ENCODE measurements at places on chromosomes 4 and X. TPM values are rescaled to one million over a fixed set of nuclear protein-coding genes. Genes with fewer than 3 reads are reported as not detected.

PFKFB1 gene
- 0.31 TPM for total RNA-seq

XIAP gene
- 70.9 TPM for total RNA-seq

GPR50 gene
- not detected for total RNA-seq

MAP7D3 gene
- total RNA-seq: 13.9 TPM

ERAS gene
- total RNA-seq: 0.19 TPM

GPR34 gene
- total RNA-seq: 17.9 TPM

C4orf54 gene
- 0.19 TPM for total RNA-seq

DNA sequence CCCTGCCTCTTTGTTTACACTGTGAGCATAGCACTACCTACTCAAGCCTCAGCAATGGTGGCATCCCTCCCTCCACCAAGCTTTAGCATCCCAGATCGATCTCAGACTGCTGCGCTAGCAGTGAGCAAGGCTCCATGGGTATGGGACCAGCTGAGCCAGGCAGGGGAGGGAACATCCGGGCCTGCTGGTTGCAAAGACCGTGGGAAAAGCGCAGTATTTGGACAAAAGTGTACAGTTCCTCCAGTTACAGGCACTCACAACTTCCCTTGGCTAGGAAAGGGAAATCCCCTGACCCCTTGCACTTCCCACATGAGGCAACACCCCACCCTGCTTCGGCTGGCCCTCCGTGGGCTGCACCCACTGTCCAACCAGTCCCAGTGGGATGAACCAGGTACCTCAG, 26.5 kb downstream of the EGF start:
- no peak for DNase-seq

GRCh38 chr4:51932261-51932660, 87.9 kb downstream of the LRRC66 start:
- no peak for DNase-seq

DNA sequence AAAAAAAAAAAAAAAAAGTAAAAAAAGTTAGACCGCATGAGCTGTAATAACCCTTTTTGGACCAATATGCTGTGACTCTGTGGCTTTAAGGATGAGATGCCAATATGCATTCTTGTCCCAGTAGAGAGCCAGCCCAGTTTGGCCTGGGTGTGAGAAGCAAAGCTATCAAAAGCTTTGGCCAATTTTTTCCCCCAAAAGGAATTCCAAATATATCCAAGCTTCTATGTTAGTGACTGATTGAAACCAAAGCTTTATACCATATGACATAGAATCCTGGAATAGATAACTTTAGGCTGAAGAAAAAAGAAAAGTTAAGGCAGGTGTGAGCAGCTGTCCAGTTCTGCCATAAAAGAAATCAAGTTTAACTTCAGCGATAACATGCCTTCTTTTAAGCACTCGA, 30.5 kb upstream of the RBPJ start:
- no peak for DNase-seq

DNA sequence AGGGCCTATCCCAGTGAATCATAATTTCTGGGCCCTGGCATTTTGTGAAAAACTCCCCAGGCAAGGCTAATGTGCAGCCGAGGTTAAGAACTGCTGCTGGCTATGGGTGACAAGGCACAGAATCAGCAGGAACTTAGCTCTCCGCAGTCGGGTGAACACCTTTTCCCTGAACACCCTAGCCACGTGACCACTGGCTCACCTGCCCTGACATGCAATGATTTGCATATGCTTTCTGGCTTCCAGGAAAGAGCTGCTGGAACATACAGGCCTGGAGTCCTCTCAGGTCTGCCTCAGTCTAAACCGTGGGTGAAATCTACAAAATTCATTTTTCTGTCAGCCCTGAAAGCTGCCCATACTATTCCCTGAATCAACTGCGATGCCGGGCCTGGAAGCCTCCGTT, 56.6 kb downstream of the ZNF827 start:
- peak; percentile 87 for DNase-seq

DNA sequence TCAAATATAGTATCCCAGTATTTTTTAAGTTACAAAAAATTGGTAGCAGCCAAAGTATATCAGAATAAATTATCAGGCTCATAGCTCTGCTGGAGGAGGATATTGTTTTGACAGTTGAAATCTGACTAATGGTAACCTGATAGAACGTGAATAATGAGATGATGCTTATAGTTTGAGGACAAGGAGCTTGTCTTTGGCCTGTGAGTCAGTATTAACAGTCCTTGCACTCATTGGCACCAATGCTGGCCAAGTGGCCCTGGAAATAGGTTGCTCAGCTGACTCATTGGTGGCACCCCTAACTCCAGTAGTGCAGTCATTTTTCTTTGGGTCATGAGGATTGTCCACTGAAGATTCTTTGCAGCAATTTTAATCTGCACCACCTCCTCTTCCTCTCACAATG, 203.3 kb upstream of the JADE1 start:
- no peak for DNase-seq

DNA sequence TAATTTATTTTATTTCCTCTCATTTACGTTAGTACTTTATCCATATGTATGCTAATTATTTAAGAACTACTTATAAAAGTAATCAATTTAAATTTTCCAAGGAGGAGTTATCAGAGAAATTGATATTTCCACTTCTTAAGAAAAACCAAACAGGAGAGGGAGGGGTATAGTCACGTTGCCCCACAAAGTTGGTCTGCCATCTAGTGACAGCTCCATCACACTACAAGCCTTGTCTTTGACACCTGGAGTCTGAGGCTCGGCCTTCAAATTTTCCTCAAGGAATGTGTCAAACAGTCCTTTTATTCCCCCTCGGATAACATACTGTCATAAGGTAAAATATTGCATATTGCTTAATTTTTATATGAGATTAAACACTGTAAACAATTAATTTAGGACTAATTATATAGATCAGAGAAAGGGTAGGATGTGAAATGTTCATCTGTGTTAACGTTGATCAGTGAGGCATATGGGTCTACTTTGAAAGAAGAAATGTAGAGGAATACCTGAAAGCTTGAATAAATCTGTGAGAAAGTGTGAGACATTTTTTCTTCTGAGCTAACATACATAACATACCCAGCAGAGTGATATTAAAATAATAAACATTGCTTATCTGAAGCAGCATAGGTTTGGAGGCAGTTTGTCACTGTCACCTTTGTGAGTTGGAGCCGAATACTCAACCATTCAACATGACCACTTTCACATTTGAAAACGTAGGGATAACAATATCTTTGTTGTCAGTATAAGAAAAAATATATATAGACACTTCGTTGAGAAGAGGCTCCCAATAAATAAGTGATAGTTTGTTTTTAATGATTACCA, 114.4 kb downstream of the GLRA3 start:
- DNase-seq: peak; percentile 32

GRCh38 chr4:56302760-56303159, 84.5 kb downstream of the AASDH start:
- DNase-seq: no peak

DNA sequence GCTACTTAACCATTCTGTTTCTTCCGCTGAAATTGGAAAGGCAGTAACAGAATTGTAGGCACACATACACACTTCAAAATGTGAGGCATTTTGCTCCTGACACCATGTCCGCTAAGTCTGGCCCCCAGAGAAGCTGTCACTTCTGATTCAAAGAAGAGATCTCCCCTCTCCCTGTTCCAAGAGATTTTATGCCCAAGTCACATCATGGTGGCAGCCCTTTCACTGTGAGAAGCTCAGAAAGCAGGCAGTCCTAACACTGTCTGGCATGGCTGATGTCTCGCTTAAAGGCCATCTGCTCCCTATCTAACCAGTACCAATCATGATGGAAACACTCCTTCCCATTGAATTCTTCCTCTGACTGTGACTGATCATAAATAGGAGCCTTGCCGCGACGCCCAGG, 83.9 kb downstream of the BEND2 start:
- no peak for DNase-seq

GRCh38 chrX:9824554-9824953, 38.3 kb downstream of the SHROOM2 start:
- DNase-seq: no peak

DNA sequence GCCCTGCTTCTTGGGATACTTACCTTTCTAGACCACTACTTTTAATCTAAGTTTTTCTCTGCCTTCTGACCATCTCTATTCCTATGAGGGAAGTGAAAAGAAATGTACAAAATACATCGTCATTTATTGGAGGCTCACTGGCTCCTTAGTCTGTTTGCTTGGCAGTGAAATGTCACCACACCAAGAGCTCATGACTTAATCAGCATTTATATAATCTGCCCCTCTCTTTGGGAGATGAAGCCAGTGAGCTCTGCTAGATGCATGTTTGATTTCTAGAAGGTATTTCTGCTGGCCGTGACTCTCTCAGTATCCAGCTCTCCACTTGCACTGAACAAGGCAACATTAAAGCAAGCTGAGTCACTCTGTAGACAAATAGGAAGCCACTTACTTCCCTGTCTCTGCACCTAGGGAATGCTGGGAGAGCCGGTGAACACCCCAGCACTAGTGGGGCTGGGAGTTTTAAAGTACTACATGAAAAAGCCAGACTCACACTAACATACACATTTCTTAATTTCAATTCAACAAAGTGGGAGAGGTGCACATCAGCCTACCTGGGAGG, 79.1 kb downstream of the MID1IP1 start:
- no peak for DNase-seq

DNA sequence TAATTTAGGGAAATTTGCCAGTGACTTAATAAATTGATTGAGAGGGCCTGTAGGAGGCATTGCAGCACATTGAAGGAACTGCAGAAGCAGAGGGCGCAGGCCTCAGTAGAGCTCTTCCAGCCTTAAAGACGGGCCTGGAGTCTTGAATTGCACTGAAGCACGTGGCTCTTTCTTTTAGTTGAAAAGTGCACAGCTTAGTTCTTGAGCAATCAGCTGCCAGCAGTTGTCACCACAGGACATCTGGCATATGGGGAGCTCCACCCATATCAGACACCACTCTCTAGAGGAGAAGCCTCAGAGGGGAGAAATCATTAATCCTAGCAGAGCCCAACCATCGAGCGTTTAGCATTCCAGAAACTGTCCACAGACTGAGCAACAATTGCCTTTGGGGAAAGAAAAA, 16.0 kb upstream of the FGF16 start:
- DNase-seq: no peak

- no peak for DNase-seq
Observed at GRCh38 chrX:104193485-104193884, 27.2 kb downstream of the FAM199X start.

DNA sequence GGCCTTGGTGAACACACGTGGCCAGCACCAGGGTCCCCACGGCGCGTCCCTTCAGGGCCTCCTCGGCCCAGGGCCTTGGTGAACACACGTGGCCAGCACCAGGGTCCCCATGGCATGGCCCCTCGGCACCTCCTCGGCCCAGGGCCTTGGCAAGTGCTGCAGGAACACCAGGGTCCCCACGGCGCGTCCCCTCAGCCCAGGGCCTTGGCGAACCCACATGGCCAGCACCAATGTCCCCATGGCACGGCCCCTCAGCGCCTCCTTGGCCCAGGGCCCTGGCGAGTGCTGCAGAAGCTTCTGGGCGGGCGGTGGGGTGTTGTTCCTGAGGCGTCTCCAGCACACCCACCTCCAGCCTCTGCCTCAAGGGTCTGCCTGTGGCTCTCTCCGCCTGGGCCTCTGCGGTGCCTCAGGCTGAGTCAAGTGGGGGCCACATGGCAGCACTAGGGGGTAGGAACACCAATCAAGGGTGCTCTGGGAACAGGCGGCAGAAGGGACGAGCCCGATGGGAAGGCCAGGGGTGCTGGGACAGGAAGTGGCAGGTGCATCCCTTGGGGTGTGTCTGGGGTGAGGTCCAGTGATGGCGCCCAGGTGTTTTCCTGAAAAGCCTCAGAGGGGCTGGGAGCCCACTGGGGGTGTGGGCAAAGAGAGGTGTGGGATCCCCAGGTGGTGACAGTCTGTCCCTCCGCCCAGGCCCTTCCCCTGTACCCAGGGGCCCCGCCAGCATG, 41.8 kb upstream of the CPLX1 start:
- no peak for DNase-seq

GRCh38 chr4:13298655-13299054, 185.5 kb downstream of the RAB28 start:
- no peak for DNase-seq

DNA sequence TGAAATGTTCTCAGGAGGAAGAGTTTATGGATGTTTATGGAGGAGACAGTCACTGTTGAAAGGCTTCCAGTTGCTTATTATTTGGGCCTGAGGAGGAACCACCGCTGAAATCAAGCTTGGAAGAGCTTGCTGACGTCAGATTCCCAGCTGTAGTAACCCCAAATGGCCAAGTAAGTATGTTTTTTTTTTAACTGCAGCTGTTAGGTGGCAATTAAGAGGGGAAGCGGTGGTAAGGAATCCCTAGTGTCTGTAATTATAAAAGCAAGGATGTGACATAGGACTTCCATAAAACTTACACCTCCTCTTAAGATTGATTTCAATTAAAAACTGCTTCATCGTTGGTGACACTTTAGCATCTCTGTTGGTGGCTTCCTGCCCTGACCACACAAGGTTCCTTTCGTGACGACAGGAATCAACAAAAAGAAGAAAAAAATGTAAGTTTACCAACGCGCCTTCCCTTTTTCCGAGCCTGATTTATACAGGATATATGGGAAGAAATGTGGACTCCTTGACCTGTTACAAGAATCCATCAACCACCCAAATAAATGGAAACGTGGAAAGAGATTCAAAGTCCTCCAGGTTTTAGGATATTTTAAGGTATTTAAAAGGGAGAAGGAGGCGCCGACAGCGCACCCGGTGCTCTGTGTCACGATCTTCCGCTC, 884 bp downstream of the RELL1 start:
- DNase-seq: no peak

- DNase-seq: no peak
Observed at GRCh38 chr4:24963277-24963676, 50.4 kb upstream of the CCDC149 start.

DNA sequence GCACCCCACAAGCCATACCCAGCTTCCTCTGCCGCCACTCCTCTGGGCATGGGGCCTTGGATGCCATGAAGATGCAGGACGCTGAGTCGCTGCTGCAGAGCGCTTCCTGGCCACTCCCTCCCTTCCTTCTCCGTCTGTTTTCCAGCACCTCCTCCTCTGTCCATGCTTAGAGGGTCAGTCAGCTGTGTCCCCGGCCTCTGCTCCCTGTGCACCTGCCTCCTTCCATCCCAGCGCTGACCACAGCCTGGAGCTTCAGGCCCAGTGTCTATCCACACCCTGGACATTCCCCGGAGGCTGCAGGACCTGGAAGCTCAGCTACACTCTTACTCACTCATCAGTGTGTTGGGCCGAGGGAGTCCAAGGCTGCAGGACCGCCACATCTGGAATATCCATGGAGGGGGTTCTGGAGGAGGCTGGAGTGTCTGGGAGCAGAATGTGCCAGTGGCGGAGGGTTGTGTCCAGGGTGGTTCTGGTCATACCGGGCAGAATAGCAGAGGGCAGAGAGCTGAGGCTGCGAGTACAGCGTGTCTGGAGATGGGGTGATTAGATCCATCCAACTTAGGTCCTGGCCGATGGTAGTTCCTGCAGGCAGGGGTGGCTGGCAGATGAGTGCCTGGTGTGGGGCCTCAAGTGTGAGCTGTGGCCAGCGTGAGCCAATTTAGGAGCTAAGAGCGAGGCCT, 58.6 kb upstream of the ADRA2C start:
- DNase-seq: no peak

- peak; percentile 42 for DNase-seq
Observed at GRCh38 chr4:166501941-166502382, 628.9 kb downstream of the TLL1 start.

GRCh38 chrX:21946925-21947641, 6.6 kb downstream of the SMS start:
- DNase-seq: no peak

GRCh38 chrX:119041175-119041574, 31.6 kb upstream of the CT47C1 start:
- no peak for DNase-seq

GRCh38 chrX:154082396-154083125, 15.0 kb downstream of the MECP2 start:
- DNase-seq: no peak

GRCh38 chr4:165874072-165874790, 1.2 kb downstream of the TLL1 start:
- DNase-seq: peak; percentile 36
